ENCODE measurements at places on chromosomes 13 and 19. TPM values are rescaled to one million over a fixed set of nuclear protein-coding genes. Genes with fewer than 3 reads are reported as not detected.

The MEDAG gene
- total RNA-seq, result 0.82 TPM

The APOC4 gene
- not detected for total RNA-seq

The PSG2 gene
- not detected for total RNA-seq

The POLR1D gene
- total RNA-seq, result 55.4 TPM

The SLC8A2 gene
- 25.3 TPM for total RNA-seq

The RASAL3 gene
- total RNA-seq, result 0.41 TPM

The ONECUT3 gene
- not detected for total RNA-seq

The RUVBL2 gene
- 121 TPM for total RNA-seq

The OLFM2 gene
- total RNA-seq, result 86.4 TPM

The CLEC4G gene
- 0.82 TPM for total RNA-seq

The HSH2D gene
- total RNA-seq, result under 0.01 TPM

The TEX26 gene
- total RNA-seq, result 1.2 TPM

The THSD8 gene
- 0.82 TPM for total RNA-seq

The N4BP2L1 gene
- 8.2 TPM for total RNA-seq

The CDADC1 gene
- total RNA-seq, result 12.6 TPM

The S1PR5 gene
- total RNA-seq, result 0.41 TPM

The KLF2 gene
- 2.4 TPM for total RNA-seq

The SYT3 gene
- 20.4 TPM for total RNA-seq

The GRK1 gene
- total RNA-seq, result under 0.01 TPM

The PCDH8 gene
- 72.2 TPM for total RNA-seq

The CEACAM8 gene
- under 0.01 TPM for total RNA-seq

The EPSTI1 gene
- total RNA-seq, result 1.2 TPM
